Stimulated activated CD8-positive, alpha-beta memory T cell treated with anti-CD3 and anti-CD28 coated beads, Interleukin-4, amount 100 ng/mL, for 1 hour (primary cell): ENCODE measurements at places on chromosomes 4 and X.
A peak's percentile ranks its signal among the peaks of the same experiment; 100 is the strongest.

- no peak for DNase-seq
Observed at GRCh38 chr4:110970642-110971041, 347.8 kb upstream of the PITX2 start.

GRCh38 chrX:74325130-74326059, 21.4 kb downstream of the ZCCHC13 start:
- no peak for DNase-seq

DNA sequence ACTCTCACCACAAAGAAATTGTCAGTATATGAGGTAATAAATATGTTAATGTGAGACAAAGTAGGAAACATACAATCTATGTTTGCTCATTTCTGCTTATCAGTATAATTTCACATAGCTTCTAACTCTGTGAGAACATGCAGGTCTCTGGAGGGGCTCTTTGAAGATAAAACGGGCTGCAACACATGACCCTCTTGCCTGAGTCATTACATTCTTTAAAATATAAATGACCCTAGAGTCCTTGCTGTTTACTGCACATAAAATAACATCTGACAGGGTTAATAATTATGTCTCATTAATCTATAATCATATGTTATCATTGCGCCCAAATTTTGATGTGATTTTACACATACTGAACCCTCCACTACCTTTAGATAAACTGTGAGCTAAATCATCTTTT, 681.5 kb downstream of the ARAP2 start:
- DNase-seq = no peak

DNA sequence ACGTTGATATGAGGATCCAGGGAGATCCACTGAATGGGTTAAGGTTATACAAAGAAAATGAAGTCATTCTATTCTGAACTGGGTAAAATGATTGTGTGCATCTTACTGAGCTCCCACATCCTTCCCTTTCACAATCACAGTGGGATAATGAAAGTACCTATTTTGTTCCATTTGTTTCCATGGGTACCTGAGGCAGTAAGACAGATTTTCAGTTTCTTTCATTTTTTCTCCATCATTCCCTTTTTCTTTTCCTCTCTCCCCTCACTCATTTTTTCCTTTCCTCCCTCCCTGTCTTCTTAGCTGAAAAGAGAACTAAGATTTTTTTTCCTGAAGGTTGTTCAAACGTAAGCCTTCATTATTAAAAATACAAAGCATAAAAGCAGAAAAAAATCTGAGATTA, 4.6 kb downstream of the GRIA2 start:
- DNase-seq = no peak

- peak; percentile 33 for DNase-seq
Observed at GRCh38 chrX:130086447-130087206, 23.7 kb downstream of the ELF4 start.

DNA sequence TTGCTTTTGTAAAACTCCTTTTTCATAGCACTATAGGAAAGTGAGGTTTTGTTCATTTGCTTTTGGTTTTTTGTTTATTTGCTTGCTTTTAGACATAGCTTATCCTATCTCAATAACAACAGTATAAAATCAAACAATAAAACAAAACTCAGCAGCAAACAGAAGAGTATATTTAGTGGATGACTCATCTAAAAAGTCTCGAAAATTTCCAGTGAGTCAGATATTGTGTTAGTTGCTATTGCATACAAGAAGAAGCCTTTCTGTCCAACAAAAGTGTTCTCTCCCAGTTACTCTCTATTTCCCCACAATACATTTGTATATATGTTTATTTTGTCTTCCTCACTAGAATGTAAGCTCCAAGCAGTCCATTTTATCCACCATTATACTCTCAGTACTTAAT, 36.0 kb upstream of the NPNT start:
- DNase-seq = no peak

DNA sequence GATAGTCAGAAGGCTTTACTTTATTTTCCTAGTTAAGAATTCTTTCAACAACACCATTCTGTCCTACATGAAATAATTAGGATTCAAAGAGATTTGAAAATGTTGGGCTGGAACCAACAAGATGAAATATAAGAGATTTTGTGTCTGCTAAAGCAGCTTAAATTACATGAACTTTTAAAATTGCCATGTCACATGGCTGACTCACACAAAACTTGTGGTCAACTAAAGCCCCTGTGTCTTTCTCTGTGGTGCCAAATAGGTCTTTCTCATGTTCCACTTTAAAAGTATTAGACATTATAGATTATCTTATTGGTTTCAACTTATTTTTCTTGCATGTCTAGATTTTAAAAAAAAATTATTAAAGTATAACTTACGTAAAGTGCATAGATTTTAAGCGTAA, 60.8 kb upstream of the FHL1 start:
- DNase-seq = no peak

- DNase-seq = no peak
Observed at GRCh38 chr4:6362243-6362885, 92.7 kb downstream of the WFS1 start.

GRCh38 chrX:132171881-132172280, 44.1 kb upstream of the FRMD7 start:
- no peak for DNase-seq

GRCh38 chr4:87465739-87466366, 43.5 kb downstream of the NUDT9 start:
- no peak for DNase-seq

DNA sequence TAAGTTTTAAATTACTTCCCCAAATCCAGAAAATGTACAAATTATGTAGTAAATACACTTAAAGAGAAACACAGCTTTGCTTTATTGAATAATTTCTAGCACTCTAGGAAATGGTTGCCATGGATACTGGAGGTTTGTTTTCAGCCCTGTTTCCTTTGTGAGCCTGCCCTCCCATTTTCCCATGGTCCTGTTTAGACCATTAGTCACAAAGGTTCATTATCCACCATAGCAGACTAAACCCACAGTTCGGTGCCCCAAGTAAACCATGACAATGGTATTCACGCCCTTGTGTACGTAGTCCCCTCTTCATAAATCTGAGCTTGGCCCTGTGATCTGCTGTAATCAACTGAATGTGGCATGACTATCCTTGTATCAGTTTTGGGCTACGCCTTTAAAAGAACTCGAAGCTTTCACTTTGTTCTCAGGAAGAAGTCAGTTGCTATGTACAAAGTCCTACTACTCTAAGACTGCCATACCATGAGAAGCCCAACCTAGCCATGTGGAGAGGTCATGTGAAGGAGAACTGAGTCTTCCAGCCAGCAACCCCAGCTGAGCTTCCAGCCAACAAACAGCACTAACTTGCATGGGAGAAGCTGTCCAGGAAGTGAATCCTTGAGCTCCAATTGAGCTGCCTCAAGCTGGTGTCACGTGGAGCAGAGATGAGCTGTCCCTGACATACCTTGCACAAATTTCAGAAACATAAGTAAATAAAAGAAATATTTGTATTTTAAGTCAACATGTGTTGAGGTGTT, 300.4 kb downstream of the LDB2 start:
- no peak for DNase-seq

DNA sequence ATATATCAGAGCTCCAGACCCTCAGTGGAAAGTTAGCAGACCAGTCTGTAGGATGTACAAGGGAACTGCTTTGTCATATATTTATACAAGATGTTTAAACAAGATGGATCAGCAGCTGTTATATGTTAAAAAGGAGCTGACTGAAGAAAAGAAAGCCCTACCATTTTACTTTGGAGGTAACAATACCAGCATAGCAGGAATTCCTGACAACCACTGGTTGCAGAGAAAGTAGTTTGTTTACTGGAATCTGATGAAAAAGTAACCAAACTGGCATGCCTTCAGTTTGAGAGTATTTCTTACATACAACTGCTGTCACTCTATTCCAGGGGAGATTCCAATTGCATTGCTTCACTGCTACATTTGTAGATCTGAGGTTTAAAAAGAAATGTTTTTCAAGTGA, 49.5 kb upstream of the GABRQ start:
- no peak for DNase-seq

DNA sequence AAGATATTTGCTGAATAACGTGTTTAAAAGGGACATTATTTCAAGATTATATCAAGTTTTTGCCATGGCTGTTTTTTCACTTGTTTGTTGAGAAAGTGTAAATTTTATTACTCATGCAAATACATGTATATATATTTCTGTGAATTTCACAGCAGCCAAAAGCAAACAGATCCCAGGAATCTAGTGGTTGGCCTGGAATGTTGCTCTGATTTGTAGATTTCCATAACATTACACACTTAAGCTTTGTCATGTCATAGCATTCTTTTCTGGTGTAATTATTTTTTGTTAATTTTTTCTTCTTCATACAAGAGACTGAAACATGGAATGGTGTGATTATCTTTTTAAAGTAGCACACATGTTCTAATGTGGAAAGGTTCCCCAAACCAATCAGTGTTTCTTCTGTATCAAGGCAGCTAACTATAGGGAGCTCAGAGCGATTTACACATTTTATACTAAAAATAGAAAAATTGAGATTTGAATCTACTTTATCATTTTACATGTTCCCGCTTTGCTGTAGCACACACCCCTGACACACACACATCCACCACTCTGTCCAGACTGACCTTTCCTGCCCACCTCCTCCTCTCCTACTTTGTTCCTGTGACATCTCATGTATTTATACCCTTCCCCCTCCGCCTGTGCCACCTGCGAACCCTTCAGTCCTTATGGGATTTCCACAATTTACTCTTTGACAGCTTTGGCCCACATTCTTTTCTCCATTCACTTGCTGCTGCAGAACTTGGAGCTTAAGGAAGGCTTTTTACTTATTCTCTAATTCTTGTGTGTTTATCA, 20.3 kb downstream of the RUFY3 start:
- no peak for DNase-seq

GRCh38 chr4:97531351-97531750, 611.9 kb downstream of the STPG2 start:
- DNase-seq = no peak

- no peak for DNase-seq
Observed at GRCh38 chrX:25083661-25084060, 67.9 kb upstream of the ARX start.

GRCh38 chr4:123524958-123525628, 128.5 kb downstream of the SPRY1 start:
- DNase-seq = no peak

DNA sequence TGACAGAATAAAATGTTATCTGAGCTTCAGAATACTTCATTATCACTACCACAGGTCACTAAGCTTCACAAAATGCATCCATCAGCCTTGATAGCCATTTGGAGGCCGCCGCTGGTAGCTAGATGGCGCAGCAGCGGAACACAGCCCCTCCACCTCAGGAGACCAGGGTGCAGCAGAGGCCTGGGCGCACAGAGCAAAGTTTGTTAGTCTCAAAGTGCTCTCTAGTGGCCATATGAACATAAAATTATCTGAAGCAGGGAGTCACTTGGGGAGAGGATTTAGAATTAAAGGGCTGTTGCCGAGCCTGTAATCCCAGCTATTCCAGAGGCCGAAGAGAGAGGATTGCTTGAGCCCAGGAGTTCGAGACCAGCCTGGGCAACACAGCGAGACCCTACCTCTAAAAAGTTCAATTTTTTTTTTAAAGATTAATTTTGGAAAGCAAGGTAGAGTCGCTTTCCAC, 8.1 kb upstream of the DCTD start:
- DNase-seq = peak; percentile 26

DNA sequence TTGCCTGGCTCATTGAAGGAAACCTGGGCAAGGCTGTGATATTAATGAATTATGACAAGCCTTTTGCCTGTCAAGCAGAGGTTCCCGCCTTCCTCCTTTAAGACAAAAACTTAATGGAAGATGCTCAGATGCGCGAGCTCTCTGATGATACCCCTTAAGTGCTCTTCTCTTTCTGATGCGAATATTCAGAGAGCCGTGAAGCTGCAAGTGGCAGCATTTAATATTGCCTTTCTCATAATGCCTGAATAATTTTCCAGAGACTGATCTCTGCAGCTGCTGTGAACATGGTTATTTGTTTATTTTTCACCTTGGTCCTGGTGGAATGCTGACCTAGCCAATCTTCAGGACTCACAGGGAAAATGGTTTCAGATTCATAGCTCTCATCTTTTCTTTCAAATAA, 251.8 kb downstream of the TENM3 start:
- no peak for DNase-seq

DNA sequence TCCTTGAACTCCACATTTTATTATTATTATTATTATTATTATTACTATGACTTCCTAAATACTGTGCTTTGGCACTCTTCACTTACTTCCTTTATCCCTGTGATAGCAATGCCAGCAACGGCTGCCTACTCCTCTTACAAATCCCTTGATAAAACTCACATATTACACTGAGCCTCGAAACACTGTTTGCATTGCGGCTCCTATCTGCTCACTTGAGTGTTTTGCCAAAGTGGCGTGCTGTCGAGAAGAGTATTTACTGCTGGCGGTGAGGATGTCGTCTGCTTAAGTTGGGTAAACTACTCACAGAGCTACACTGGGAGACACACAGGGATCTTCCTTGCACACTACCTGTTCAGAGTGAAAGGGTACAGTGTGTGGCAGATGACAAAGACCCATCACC, 143.4 kb upstream of the VCX3A start:
- DNase-seq = no peak

- no peak for DNase-seq
Observed at GRCh38 chr4:175784986-175785525, 27.0 kb downstream of the GPM6A start.

DNA sequence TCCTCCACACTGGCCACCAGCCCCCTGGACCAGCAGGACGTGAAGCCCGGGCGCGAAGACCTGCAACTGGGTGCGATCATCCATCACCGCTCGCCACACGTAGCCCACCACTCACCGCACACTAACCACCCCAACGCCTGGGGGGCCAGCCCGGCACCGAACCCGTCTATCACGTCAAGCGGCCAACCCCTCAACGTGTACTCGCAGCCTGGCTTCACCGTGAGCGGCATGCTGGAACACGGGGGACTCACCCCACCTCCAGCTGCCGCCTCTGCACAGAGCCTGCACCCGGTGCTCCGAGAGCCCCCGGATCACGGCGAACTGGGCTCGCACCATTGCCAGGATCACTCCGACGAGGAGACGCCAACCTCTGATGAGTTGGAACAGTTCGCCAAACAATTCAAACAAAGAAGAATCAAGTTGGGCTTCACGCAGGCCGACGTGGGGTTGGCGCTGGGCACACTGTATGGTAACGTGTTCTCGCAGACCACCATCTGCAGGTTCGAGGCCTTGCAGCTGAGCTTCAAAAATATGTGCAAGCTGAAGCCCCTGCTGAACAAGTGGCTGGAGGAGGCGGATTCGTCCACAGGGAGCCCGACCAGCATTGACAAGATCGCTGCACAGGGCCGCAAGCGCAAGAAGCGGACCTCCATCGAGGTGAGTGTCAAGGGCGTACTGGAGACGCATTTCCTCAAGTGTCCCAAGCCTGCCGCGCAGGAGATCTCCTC, 600 bp downstream of the POU3F4 start:
- no peak for DNase-seq

- no peak for DNase-seq
Observed at GRCh38 chr4:167622481-167623240, 388.4 kb upstream of the SPOCK3 start.

GRCh38 chrX:119984652-119985051, 41.1 kb upstream of the NKAP start:
- no peak for DNase-seq

DNA sequence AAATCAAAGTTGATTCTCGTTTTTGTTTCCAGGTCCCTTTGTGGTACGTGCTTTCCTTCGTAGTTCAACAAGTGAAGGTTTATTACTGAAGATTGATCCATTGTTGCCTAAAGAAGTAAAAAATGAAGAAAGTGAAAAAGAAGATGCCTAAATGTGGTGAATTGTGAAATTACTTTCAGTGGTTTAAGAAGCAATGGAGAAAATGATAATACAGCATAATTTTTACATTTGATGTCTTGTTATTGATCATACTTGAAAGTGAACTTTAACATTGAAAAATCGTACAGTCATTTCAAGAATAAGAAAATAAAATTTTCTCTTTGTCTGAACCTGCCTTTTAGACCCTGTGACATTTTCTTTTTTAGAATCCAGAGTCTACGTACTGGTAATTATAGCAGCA, 89.8 kb downstream of the MRPL1 start:
- no peak for DNase-seq
